ENCODE measurements at places on chromosomes 11 and 22.

- no peak for DNase-seq
Measured at GRCh38 chr11:123587044-123587443, 67.4 kb downstream of the SCN3B start.

DNA sequence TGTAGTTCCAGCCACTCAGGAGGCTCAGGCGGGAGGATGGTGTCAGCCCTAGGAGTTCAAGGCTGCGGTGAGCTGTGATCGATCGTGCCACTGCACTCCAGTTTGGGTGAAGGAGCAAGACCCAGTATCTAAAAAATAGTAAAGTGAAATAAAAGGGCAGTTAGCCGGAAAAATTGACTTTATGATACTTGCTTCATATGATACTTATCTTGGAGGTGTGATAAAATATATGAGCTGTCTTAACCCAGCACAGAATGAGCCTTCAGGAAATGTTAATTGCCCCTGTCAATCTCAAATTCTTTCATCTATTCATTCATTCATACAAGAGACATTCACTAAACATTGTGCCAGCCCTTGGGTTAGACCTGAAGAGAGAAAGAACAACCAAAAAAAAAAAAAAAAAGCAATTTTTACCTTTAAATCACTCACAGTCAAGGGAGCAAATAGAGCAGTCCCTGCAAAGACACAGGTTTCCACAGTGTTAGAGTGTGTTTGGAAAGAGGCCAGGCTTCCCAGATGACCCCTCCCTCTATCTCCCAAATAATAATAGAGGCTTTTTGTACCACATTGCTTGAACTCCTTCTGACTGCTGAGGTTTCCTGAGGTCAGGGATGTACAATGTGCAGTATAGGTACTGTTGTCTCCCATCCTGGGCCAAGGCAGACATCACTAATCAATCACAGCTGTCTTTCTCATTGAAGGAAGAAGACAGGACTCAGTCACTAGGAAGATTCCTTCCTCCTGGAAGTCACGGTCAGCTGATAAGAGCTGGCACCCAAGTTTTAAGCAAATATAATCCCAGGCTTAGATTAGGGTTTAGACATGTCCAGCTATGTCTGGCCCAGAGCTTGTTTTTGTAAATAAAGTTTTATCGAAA is 454.6 kb downstream of the MIAT start:
- DNase-seq: no peak

GRCh38 chr22:50084614-50085021 is 608 bp downstream of the MLC1 start:
- DNase-seq: no peak

- DNase-seq: no peak
Measured at GRCh38 chr11:47950396-47950795, 30.0 kb upstream of the PTPRJ start.

DNA sequence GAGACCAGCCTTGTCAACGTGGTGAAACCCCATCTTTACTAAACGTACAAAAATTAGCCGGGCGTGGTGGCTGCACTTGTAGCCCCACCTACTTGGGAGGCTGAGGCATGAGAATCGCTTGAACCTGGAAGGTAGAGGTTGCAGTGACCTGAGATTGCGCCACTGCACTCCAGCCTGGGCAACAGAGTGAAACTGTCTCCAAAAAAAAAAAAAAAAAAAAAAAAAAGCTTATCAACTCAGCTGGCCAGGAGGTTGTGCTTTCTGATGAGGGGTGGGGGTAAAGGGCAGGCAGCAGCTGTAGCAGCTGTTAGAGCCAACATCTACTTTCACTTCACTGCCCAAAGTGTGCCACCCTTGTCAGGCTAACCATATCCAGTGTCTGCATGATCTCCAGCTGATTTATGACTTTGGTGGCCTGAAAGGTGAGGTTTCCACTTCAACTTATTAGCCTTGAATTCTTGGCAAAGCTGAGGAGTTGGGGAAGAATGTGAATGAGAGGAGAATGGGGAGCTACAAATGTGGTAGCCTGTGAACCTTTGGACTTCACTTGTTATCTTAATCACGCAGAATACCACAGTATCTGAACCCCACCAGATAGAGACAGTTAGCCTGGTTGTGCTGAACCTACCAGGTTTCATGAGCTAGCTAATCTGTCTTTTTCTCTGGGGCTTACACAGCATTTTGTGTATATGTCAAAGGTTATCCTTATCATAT is 19.6 kb downstream of the RNF121 start:
- no peak for DNase-seq

- DNase-seq: no peak
Measured at GRCh38 chr22:50567721-50568252, 5.1 kb upstream of the SYCE3 start.

GRCh38 chr11:120135838-120136237 is 2.1 kb downstream of the TRIM29 start:
- DNase-seq: no peak

GRCh38 chr11:122981388-122982264 is at the start of gene BSX:
Gene BSX (minus strand): TSS chr11:122981834. CDS start chr11:122981671, 163 bp downstream.
- peak; percentile 95 for DNase-seq

- no peak for DNase-seq
Measured at GRCh38 chr22:45575607-45576272, 73.1 kb downstream of the FBLN1 start.

- no peak for DNase-seq
Measured at GRCh38 chr11:96554236-96554820, 164.5 kb downstream of the JRKL start.

- DNase-seq: no peak
Measured at GRCh38 chr11:3230636-3231549, 1.3 kb downstream of the MRGPRE start.

GRCh38 chr11:113618360-113618759 is 87.7 kb downstream of the TMPRSS5 start:
- DNase-seq: no peak

- DNase-seq: peak; percentile 12
Measured at GRCh38 chr11:126189109-126189929, 22.1 kb downstream of the RPUSD4 start.

Data from GM23338 (cell line).